ENCODE measurements at places on chromosomes 4 and X.

- DNase-seq = no peak
These were observed 1.2 kb downstream of the HHIP start for GRCh38 chr4:144647095-144647561.

- DNase-seq = no peak
These were observed 401 bp downstream of the SOWAHD start for GRCh38 chrX:119758731-119759247.

DNA sequence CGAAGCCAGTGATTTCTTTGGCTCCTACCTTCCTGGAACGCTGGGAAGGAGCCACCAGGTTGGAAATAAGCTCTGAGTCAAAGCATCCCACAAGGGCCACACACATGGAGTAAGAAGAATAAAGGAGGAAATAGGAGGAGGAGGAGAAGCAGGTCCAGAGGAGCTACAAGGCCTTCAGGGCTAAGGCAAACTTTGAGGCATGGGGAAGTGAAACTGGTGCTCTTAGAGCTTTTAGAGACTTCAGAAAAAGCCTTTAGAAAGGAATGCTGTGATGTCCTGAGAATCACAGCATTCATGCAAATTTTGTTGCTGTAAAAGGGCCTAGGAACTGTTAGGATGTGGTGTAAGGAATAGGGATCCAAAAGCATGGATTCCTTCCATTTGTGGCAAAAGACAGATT is 135.9 kb upstream of the ARHGEF9 start:
- DNase-seq = no peak

GRCh38 chr4:7253837-7254236 is 61.5 kb downstream of the SORCS2 start:
- DNase-seq = no peak

DNA sequence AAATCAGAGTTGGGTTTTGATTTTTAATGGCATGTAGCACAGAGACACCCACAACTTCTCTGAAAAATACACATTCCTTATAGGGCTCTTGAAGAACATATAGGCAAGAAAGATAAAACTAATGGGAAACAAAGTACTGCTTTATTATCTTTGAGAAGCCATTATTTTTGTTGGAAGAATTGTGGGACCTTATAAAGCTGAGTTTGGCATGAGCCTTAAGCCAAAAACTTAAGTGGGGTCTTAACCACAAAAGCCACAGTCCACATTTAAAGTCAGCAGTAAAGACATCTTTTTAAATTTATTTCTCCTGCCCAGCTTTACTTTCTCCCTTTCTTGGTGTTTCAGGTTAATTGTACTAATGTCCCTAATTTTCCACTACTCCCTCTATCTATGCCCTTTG is 1297.3 kb downstream of the C4orf33 start:
- DNase-seq = no peak

- DNase-seq = no peak
These were observed 13.7 kb downstream of the STAG2 start for GRCh38 chrX:123975180-123975579.

DNA sequence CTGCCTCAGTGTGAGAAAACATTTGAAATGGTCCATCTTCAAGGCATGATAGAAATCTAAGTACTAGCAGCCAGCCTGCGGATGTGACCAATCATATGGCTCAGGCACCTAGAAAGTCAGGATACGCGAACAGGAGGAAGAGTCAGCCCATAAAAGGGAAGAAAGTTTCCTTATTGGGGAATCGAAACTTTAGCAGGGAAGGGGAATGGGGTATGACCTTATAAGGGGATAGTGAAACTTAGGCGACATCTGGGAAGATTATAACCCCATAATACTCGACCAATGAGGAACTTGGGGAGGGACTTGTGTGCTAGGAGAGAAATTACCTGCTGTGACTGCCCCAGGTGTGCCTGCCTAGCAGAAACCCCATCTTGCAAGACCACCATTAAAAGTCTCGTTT is 26.2 kb upstream of the PYURF start:
- no peak for DNase-seq

DNA sequence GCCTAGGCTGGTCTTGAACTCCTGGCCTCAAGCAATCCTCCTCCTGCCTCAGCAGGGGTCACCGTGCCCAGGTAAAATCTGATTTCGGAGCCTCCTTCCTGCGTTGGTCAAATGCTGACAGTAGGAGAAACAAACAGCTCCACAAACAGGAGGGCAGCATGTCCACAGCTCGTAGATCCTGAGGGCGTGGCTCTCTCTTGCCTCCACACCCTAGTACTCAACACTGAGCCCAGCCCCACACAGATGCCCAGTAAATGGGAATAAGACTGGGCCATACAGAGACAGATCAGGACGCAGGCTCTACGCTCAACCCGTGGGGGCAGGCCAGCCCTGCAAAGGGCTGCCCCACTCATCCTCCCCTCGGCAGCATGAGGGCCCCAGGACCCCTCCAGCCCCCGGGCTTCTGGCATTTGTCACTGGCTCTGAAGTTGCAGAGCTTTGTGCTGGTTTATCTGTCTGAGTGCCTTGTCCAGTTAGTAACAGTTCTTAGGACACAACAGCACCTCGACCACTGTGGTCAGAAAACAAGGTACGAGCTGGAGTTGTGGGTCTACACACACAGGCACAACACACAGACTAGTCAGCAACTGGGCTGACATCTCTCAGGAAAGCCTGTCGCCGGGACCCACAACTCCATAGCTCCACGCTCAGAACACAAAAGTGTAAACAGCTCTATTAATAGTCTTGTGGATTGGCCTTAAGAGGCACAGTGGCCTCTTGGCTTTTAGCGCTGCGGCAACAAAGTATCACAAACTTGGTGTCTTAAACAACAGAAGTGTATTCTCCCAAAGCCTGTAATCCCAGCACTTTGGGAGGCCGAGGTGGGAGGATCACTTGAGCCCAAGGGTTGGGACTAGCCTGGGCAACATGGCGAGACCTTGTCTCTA is 5.2 kb downstream of the TNIP2 start:
- no peak for DNase-seq

DNA sequence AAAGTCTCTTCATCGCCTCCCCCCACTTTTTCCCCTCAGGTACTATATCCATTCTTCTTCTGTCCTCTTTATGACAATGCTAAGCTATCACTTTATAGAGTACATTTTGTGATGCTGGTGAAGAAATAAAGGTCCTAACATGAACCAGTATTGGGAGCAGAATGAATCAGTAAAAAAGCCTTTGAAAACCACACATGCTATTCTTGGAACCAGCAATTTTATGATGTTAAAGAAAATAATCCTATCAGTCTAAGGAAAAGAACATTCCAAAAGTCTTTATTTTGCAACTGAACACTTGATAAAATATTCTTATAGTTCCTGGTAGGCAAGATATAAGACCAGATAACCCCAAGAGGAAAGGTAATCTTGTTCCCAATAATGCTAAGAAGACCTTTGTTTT is 107.8 kb upstream of the MCF2 start:
- DNase-seq = no peak

Data from stimulated activated CD8-positive, alpha-beta memory T cell treated with anti-CD3 and anti-CD28 coated beads, Interleukin-4, amount 100 ng/mL, for 4 hours (primary cell).